ENCODE measurements at places on chromosomes 4 and X.

DNA sequence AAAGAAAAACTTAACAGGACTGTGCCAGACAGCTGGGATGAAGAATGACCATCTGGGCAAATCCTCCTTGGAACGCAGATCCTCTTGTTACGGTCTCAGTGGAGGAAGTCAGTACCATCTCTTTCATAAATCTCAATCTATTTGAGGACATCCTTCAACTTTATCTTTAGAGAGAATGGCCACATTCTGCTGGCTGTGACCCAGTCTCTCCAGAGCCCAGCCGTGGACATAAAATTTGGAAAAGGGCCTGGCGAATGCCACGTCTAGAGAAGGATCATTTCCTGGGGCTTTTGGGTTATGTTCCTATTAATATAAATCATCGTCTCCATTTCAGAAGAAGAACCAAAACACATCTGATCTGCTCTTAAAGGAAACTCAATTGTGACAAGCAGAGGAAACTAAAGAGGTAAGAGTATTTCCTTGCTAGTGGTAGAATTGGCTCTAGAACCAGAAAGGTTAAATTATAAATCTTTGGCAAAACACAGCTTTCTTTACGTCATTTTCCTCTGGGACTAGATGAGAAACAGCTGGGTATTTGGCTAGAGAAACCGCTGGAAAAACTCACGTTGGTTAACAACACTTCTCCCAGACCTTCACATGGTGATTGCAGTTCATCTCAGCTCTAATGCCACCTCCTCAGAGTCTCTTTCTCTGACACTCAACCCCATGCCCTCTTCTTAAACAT is 164.7 kb downstream of the CHIC2 start:
- no peak for DNase-seq

GRCh38 chrX:131854581-131854980 is 168.5 kb upstream of the STK26 start:
- DNase-seq: no peak

DNA sequence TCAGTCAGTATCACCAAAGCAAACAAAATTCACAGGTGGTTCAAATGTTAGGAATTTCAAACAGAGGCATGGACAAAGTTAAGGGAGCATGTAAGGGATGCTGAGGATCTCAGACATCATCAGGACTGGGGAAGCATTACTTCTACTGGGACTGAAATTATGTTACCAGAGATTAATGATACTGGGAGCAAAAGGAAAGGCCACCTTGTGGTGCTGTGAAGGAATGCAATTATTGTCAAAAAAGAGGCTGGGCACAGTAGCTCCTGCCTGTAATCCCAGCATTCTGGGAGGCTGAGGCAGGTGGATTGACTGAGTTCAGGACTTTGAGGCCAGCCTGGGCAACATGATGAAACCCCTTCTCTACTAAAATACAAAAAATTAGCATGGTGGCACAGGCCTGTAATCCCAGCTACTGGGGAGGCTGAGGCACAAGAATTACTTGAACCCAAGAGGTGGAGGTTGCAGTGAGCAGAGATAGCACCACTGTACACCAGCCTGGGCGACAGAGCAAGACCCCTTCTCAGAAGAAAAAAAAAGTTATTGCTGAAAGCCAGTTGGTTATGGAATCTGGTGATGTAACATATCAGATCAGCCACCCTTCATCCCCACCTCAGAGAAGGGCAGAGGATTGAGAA is 954.3 kb downstream of the PCDH7 start:
- DNase-seq: no peak

DNA sequence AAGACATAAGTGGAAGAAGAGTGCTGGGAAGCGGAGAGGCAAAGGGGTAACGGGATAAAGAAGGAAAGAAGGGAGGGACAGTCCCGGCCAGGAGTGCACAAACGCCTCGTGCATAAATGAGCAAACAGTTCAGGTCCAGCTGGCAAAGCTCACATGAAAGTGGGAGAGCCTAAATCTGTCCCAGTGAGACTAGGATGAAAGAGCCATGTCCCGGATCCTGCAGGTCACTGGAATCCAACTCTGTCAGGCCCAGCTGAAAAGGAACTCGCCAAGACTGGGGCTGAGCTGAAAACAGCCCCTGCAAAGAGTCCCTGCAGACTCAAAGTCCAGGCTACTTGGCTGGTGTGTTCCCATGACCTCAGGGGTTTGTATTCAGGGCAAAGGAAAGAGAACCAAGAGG is 38.0 kb upstream of the CRMP1 start:
- peak; percentile 54 for DNase-seq

DNA sequence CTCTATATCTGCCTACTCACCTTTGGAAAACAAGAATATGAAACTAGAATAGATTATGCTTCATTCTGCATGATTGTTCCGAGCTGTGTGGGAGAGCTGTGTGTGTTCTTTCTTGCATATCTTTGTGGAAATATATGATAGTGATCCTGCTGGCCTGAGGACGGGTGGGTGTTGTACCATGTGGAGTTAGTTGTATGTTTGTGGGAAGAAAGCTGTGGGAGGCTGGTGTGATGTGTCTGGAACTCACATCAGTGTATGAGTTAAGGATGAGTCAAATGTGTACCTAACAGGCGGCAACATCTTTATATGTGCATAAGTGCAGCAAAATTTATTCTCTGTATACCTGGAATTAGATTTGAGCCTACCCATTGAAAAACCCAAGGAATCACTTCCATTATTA is 208.1 kb upstream of the ADGRL3 start:
- no peak for DNase-seq

- no peak for DNase-seq
These were observed 5.0 kb downstream of the LNX1 start for GRCh38 chr4:53586121-53586816.

DNA sequence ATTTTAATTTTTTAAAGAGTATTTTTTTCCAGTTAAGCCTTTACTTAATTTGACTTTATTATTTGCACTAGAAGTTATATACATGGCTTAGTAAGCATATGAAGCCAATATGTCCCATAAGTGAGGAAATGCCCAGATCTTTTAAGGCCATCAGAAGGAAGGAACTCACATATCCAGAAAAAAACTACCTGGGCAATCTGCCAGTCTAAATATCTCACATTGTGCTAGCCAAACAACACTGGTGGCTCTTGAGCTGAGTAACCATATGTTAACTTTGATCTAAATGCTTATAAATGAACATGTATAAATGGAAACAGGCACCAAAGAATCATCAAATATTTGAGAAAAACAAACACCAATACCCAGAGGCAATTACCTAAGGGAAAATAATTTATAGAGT is 138.6 kb upstream of the APOOL start:
- no peak for DNase-seq

DNA sequence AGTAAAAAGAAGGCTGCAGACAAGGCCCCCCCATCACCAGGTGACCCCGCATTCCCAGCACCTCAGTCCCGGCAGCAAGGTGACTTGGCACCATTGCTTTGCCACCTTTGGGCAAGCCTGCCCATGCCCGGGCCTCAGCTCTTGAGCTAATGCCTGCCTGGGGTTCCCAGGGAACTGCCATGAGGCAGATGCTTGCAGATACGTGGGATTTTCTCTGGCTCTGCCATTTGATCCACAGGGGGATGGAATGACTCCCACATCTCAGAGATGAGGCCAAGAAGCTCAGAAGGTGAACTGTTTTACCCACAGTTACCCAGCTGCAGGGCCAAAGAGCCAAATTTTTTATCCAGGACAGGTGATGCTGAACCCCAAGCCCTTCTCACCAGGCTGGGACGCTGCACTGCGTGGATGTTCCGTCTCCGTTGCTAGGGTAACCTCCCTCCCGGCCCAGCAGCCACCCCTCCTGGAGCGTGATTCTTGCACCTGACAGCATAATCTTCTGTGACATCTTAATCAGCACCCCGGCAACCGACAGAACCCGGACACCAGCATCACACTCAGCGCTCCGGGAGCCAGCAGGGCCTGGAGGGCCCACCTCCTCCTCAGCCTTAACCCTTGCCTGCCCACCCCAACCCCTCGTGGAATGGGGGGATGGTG is 15.7 kb upstream of the MSX1 start:
- DNase-seq: no peak

GRCh38 chrX:52507331-52507730 is 9.5 kb downstream of the XAGE1B start:
- DNase-seq: no peak

GRCh38 chr4:94285666-94286065 is 57.0 kb downstream of the HPGDS start:
- DNase-seq: no peak

GRCh38 chr4:149931431-149931830 is 115.8 kb upstream of the IQCM start:
- no peak for DNase-seq

DNA sequence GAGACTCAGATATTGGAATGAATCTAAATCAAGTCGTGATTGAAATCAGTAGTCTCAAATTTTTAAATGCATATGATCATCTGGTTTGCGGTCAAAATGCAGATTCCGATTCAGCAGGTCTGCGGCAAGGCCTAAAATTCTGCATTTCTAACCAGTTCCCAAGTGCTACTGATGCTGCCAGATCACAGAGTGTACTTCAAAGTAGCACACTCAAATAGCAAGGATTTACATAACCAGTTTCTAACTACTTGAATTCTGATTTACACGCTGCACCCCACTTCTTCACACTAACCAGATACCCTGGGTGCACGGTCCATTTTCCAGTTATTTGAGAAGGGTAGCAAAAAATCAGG is 752 bp downstream of the MBTPS2 start:
- no peak for DNase-seq

DNA sequence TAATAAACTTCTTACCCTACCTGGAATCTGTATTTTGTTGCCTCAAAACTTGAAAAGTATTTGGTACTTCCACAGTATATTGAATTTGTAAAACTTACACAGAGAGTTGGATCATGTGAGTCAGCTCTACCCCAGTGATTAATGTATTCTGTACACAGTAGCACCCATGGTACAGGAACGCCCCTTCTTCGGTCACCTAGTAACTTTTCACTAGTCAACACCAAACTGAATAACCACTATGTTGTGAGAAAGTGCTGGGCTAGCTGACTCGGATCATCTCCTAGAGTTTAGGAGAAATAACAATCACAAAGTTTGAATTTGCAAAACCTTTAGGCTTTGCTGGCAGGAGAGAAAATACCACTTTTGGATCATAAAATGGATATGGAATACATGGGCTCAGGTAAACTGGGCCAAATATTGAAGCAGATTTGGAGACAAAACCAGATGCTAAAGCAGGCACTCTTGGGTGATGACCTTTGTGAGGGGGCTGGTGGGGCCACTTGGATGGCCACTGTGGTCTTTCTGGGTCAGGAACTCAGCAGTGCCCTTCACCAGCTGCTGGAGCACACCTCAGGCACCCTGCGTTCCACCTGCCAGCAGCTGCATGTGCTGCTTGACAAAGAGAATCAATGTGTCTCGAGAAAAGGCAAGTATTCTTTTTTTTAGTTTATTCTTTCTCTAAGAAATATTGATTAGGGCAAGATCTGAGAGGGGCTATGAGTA is at the start of gene DTHD1:
DTHD1 (plus strand) TSS at position 233 of the 723 bp plus-strand sequence; CDS start at position 376, 143 bp downstream.
- DNase-seq: no peak

DNA sequence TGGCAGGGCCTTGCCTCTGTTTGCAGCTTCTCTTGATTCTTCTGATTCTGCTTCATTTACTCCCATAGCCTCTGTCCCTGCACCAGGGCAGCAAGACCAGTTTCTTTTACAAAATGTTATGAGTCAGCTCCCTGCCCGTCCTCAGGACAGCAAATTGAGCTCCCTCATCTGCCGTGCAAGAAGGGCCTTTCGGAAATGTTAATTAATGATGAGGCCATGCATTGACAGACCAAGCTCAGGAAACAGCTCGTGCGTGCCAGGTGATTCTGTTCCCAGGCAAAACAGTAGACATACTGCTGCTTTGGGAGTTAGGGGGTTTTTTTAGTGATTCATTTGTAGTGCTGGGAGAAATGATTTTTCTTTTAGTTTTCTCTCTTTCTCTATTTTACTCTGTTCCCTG is 231.7 kb downstream of the FBXW7 start:
- no peak for DNase-seq

- DNase-seq: no peak
These were observed 21.7 kb downstream of the RAB40AL start for GRCh38 chrX:102958794-102959193.
